ENCODE measurements at places on chromosomes 1 and 21.

- DNase-seq: no peak
Observed at GRCh38 chr1:194535369-194535768, 1349.0 kb upstream of the B3GALT2 start.

DNA sequence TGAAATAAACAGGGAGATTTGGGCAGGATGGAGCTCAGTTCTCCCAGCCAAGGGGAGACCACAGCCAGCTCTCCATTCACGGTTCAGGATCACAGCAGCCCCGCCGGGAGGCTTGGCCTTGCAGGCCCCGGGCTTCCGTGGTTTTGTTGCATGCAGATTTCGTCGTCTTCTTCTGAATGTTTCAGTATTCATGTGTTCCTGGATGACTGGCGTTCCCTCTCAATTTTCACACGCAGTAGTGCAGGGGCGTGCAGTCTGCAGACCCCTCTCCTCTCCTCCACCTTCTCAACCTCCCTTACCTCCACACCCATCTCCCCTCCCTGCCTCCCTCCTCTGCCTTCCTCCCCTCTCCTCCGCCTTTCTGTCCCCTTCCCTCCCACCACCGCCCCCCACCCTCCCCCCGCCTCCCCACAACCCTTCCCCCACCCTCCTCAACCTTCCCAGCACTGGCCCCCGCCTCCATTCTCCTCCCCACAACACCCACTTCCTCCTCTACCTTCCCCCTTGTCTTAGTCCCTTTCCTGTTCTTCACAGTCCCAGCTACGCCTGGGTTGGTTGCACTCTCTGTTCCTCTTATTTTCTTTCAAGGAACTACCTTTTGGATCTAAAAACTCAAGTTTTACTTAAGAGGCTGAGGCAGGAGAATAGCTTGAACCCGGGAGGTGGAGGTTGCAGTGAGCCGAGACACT lies 8.4 kb upstream of the SLC19A1 start:
- DNase-seq: peak; percentile 59

- no peak for DNase-seq
Observed at GRCh38 chr1:160546942-160547341, 23.9 kb upstream of the SLAMF6 start.

DNA sequence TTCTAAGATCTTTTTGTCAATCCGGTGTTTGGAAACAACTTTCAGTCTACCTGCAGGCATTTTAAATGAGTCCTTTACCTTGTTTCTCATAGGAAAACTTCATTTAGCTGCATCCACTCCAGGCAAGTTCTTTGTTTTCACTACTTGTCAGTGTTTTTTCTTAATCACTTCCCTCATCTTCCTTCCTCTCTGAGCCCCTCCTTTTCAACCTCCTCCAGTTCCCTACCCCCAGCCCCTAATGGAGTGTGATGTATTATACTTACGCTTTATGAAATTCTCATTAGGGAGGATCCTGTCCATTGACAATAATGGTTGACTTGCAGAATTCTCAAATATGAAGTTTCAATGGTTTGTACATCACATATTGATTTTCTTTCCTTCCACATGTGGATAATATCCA lies 62.5 kb upstream of the BACH1 start:
- DNase-seq: no peak

DNA sequence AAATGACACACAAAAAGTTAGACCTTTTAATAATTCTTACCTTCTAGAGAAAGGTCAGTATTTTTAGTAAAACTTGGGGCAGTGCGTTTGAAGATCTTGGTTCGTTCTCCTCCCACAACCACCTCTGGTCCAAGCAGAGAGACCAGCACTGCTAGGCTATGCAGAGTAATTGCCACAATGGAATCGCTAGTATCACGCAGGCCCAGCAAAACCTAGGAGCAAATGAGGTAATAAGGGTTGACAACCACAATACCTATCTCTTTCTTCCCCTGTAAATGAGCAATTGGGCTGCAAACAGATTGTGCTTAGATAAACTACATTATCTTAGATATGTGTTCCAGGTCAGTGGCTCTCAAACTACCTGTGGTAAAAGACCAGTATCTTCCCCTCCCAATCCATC lies 34.7 kb downstream of the SCYL3 start:
- no peak for DNase-seq

- DNase-seq: no peak
Observed at GRCh38 chr1:100930494-100930893, 34.6 kb downstream of the SLC30A7 start.

- DNase-seq: no peak
Observed at GRCh38 chr21:35048183-35048601, 910 bp downstream of the RUNX1 start.

DNA sequence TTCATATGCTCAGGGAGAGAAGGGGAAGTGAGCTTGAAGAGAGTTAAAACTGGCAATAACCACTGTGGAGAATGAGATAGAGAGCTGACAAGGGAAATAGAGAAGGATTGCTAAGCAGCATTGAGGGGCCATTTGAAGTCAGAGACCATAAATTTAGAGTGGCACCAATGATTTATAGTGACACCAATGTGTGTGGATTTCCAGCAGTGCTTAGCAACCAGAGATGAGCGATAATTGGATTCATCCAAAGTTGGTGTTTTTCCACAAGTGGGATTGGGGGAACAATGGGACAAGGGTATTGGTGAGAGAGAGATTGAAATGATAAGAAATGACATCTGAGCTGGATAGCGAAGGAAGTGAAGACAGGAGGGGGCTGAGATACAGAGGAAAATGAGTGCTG lies 114.1 kb downstream of the C1orf94 start:
- no peak for DNase-seq

- no peak for DNase-seq
Observed at GRCh38 chr1:172760121-172760520, 101.2 kb downstream of the FASLG start.

DNA sequence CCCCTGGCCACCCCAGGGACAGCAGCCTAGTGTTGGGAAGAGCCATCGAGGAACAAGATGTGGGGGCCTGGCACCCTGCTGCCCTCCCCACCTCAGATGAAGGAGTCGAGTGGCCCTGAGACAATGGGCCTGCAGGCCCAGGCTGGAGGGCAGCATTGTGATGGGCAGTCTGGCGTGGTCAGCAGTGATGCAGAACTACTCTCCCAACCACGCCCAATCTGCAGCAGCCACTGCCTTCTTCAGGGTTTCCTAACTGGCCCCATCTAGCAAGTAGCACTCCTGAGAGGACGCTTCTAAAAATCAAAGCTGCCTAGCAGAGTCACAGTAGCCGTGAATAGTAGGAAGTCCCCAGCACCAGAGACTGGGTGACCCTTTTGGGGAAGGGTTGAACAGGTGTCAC lies 18.5 kb downstream of the CDCP2 start:
- DNase-seq: no peak

DNA sequence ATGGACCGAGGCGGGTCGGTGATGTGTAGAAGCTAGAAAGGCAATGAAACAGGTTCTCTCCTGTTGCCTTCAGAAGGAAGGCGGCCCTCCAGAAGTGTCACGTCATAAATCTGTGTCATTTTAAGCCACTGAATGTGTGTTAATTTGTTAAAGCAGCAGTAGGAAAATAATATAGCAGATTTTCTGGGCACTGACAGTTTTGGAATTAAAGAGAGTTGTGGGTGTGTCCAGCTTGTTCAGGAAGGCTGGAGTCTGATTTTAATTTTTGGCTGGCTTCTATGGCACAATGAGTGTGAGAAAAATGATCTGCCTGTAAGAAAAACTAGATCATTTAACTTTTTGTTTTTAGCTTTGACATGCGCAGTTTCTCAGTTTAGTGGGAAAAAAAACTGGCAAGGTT lies 177.3 kb downstream of the EDEM3 start:
- DNase-seq: peak; percentile 64

GRCh38 chr1:15848929-15849774 lies 1.6 kb downstream of the SPEN start:
- DNase-seq: peak; percentile 92

- no peak for DNase-seq
Observed at GRCh38 chr1:84570436-84571149, 3.6 kb downstream of the CTBS start.

- DNase-seq: no peak
Observed at GRCh38 chr1:17587693-17588047, 48.2 kb downstream of the ARHGEF10L start.

DNA sequence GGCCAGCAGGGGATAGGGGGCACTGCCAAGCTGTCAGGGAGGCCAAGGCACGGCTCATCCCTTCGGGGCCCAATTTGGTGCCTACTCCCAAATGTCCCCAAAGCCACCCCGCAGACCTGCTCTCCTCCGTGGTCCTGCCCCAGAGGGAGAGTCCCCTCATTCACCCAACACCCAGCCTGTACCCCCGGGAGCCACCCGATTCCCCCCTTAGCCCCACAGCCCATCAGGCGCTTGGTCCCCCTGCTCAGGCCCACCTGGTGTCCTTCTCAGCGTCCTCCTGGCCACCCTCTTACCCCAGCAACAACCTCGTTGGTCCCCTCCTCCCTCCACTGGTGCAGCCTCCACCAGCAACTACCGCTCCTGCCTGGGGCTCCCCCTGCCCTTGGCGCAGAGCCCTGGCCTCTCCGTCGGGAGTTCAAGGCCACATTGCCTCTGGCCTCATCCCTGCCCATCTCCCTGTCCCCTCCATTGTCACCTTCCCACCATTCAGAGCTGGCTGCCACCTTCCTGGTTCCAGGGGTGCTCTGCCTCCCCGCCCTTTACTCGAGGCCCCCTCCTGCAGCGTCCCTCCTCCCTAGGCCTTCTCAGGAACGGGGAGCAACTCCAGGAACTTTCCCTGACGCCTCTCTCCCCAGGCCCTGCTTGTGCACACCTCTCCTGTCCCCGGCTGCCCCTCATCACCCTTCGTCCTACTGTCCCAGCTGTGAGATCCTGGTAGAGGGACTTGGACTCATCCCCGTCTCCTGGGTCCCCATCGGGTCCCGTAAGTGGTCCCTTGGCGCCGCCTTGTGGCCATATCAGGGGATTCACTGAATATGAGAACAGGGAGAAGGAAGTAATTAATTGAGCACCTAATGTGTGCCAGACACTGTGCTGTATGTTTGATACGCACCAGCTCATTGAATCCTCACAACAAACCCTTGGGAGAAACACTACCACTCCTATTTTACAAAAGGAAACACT lies 73.9 kb downstream of the RAP1GAP start:
- DNase-seq: no peak

DNA sequence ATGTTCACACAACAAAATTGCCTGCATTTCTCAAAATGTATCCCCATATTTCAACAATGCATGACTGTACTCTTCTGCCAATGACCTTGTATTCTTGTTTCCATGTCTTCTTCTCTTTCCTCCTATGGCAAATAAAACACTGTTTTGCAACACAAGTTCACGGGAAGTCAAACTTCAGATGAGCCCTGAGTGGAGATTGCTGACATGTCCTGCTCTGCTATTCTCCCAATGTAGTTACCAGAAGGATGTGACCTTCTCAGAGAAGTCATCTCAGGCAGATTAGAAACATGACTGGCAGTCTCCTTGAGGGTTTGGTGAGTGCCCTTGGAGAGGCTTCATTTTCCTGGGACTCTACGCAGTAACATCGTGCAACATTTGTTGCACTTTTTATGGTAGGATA lies 15.6 kb downstream of the FCGR2B start:
- no peak for DNase-seq

DNA sequence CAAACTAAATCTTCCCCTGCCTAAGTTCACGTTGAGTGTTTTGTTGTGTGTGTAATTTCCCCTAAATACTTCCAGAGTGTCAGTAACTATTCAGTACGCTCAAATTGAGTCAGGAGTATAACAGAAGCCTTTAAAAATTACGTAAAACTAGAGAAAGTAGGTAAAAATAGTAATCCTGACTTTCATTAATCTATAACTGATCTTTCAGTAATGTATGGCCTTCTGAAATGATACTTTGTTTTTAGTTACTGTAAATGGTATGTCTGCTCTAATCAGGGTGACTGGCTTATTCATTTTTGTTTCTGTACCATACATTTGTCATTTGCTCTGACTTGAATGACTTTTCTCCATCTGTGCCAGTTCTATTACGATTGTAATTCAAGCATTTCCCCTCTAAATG lies 29.4 kb downstream of the MIER1 start:
- no peak for DNase-seq

DNA sequence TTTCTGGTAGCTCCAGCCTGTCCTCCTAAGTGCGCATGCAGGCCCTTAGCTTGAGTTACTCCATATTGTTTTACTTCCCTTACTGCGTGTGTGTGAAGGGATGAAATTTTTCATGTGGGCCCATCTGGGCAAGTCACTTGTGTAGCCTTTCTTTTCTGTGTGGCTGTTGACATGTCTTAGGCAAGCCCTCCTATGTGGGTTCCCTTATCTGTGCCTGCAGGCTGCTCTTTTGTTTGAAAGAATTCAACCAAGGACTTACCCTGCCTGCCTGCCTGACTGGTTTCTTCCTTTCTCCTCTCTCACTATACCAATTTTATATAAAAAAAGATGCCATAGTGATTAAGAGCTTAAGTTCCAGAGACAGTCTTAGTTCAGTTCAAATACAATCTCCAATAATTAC lies 249.3 kb downstream of the ATG4C start:
- DNase-seq: no peak

GRCh38 chr1:93567255-93567918 lies 114.2 kb downstream of the BCAR3 start:
- DNase-seq: no peak

DNA sequence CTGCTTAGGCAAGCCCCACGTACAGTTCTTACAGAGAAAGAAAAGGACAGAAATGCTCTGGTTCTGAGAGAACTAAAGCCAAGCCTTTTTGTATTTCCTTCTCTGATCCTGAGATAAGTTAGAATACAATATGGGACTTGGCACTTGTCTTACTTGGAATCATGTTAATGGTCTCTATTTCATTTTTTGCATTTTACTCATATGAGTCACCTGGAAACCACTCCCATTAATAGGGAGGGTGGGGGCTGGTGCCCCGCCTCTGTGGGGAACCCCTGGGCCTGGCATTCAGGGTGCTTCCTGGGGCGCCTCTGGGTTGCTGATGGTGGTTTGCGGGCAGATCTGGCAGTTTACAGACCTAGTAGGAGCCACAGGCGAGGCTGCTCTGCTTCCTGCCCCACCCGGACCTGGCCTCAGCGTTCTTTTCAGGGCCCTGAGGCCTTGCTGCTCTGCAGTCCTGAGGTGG lies 26.7 kb downstream of the TSPAN2 start:
- no peak for DNase-seq

DNA sequence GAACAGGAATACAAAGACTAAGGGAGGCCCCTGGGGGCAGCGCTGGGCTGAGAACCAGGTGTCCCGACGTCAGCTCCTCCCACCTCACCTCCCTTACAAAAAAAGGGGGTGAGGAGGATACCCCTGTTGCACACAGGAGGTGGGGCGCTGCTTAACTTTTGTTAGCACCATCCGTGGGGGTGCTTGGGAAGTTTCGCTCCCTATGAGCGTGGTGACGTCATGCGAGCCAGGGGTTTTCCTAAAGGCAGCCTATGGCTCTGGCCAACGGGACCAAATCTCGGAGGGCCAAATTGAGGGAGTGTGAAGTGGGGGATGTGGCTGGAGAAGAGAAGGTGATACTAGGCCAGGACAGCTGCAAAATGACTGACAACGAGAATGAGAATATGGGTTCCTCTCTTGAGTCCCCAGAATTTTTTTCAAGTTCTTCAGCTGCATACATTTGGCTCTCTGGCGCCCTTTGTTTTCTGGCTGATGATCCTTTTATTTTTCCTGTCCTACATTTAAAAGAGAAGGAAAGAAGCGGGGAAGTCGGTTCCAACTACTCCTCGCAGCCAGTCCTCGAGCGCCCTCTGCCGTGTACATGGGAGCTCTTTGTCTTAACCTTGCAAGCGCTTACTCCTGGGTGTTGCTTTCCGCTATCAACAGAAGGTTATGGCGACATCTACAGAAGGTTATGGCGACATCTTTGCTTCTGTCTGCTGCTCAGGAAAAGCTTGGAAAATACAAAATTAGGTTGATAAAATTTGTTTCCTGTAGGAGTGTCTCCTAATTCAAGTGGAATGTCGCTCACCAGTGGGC lies 48.0 kb upstream of the ZC3H11B start:
- DNase-seq: peak; percentile 88

- no peak for DNase-seq
Observed at GRCh38 chr1:184242507-184242943, 144.3 kb upstream of the C1orf21 start.

Data from suprapubic skin (tissue), 4 donors.